ENCODE measurements at places on chromosomes 12 and 14.

- no peak for DNase-seq
Measured at GRCh38 chr12:58009405-58010195, 68.2 kb downstream of the ATP23 start.

DNA sequence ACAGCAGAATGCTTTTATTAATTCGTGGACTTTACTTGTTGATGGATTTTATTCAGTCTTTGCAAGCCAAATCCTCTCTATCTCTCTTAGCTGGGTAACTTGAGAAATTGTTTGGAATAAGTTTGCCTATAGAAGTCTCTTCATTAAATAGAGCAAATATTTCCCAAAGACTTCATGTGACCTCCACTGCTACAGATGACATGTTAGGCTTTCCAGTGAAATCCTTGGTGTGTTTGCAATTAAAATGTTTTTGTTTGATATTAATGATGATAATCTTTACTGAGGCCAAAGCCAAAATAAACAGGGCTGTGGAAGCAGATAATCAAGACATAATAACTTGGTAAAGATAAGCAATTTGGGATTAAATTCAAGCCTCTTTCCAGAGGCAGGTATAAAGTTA lies 4.4 kb downstream of the MYF6 start:
- no peak for DNase-seq

DNA sequence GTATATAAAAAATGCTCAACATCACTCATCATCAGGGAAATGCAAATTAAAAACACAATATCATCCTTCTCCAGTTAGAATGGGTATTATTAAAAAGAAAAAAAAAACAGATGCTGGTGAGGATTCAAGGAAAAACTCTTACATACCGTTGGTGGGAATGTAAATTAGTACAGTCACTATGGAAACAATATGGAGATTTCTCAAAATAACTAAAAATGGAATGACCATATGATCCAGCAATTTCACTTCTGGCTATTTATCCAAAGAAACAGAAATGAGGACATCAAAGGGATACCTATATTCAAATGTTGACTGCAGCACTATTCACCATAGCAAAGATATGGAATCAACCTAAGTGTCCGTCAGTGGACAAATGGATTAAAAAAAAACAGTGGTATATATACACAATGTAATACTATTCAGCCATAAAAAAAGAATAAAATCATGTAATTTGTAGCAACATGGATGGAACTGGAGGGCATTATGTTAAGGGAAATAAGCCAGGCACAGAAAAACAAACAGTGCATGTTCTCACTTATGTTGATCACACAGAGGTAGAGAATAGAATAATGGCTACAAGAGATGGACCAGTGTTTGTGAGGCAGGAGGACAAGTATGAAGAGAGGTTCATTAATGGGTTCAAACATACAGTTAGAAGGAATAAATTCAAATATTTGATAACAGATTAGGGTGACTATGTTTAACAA lies 14.4 kb upstream of the PRR4 start:
- DNase-seq: no peak

DNA sequence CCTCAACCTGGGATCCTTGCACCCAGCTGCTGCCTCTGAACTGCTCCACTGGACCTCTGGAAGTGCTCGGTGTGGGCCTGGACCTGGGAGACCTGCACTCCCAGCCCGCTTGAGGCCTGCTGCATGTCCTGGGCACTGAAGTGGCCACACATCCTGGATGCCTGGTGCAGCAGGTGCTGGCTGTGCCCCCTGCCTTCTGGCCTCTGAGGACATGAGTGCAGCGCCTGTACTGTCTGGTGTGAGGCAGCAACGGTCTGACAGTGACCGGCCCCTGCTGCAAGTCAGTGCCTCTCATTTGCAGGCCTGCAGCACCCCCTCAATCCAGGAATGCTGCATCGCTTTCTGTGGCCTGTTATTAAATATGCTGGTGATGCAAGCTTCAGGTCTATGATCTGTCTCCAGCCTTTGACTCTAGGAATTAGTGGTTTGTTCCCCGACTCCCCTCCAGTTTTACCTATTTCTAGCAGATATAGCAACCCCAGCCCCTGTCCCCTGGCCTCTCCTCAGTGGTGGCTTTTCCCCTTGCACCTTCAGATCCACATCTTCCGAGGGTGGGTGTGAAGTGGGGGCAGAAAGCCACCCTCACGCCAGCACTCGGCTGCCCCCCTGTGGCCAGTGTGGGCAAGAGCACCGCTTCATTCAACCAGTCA lies 3.6 kb downstream of the SMIM41 start:
- DNase-seq: peak; percentile 74

DNA sequence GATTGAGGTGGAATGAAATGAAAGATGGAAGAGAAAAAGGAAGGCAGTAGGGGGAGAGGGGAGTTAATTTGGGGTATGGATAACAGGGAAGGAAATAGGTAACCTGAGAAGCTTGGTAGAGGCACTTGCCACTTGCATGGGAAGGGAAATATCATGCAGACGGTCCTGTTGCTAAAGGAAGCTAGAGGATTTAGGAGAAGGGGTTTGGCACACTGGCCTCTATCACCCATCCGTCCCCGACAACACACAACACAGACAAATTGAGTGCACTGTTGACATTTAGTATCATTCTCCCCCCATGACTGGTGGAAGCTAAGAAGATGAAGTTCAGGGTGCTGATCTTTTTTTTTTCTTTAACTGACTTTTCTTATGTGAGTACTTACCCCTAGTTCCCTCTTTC lies 2.0 kb downstream of the OR10AD1 start:
- no peak for DNase-seq
